ENCODE measurements at places on chromosomes 2 and 18. TPM values are rescaled to one million over a fixed set of nuclear protein-coding genes. Genes with fewer than 3 reads are reported as not detected.

HOXD11 gene
- not detected for total RNA-seq

CTLA4 gene
- not detected for total RNA-seq

GNAL gene
- 1.1 TPM for total RNA-seq

RAD51AP2 gene
- 0.43 TPM for total RNA-seq

SKOR2 gene
- not detected for total RNA-seq

SERPINB4 gene
- total RNA-seq, result not detected

NT5DC4 gene
- total RNA-seq, result not detected

ICOS gene
- total RNA-seq, result not detected

RAB6C gene
- total RNA-seq, result not detected

- no peak for DNase-seq
Measured at GRCh38 chr2:103959174-103960128, 894.5 kb upstream of the POU3F3 start.

DNA sequence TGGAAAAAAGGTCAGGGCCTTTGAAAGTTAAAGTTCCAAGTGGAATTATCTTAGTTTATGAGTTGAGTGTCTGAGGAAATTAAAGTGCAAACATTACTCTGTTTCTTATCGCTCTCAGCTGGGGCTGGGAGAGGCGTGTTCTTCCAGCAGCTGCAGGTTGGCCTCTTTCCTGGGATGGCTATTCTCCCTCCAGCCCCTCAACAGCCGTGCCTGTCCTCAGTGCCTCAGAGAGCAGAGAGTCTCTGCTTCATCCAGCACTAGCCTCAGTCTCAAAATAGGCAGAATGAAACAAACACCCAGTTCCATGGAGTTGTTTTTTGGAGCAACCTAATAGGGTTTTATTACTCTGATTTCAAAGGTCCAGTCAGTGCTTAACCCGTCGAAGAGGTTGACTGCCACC is 298.1 kb downstream of the GALR1 start:
- DNase-seq, result no peak

GRCh38 chr2:140905083-140905781 is 1225.6 kb downstream of the LRP1B start:
- DNase-seq, result no peak

DNA sequence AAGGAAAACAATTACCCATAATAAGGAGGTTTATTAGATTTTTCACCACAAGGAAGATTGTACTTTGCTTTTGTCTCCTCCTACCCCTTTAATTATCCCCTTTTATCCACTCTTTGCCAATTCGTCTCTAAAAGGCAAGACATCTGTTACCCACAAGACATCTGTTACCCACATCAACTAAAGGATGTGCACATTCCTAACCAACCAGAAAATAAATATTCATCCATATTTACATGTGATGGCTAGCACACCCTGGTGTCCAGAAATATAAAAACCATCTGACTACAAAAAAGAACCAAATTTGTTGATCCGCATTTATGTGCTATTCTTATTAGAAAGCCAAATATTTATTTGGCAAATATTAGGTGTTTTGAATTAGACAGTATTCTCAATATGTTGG is 35.7 kb downstream of the ACVR1C start:
- DNase-seq, result no peak

GRCh38 chr2:197674591-197674990 is 796 bp downstream of the RFTN2 start:
- no peak for DNase-seq

GRCh38 chr2:109353806-109354745 is 225.1 kb downstream of the SH3RF3 start:
- no peak for DNase-seq

- DNase-seq, result no peak
Measured at GRCh38 chr2:181621779-181622490, 35.0 kb downstream of the CERKL start.

DNA sequence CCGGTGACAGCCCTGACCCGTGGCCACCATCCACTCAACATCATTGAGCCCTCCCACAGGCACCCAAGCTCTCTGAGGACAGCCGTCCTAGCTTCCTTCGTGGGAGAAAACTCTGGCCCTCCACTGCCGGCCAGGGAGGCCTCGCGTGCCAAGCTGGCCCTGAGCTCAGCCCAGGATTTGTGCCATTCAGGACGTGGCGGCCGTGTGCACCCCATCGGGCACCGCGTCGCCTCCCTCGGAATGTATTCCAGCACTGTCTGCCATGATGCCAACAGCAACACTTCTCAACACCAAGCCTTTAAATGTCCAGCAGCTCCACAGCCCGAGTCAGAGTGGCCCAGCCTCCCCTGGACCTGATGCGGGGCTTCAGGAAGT is 35.7 kb downstream of the ZNF516 start:
- DNase-seq, result no peak

All from cardiac septum (tissue), 1 donor.